ENCODE measurements at places on chromosomes 7 and 10.

DNA sequence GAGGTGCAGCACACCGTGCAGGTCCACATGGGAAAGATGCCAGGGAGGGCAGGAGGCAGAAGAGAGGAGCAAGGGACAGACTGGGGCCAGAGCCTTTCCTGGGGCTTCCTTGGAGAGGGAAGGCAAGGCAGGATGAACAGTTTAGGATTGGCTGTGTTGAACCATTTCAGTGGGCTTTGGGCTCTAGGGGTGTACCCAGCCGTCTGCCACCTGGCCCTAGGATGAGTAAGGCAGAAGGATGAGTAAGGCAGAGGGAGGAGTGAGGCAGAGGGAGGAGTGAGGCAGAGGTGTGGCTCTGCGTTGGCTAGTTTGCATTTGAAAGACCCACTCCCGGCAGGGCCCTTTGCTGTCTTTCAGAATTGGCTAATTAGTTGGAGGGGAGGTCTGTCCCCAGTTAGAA is 31.5 kb upstream of the PRF1 start:
- no peak for DNase-seq

- no peak for DNase-seq
Measured at GRCh38 chr10:56624082-56624481, 263.0 kb upstream of the ZWINT start.

- no peak for DNase-seq
Measured at GRCh38 chr7:30630986-30631385, 36.3 kb downstream of the GARS1 start.

GRCh38 chr10:130040351-130040750 is 70.3 kb downstream of the C10orf143 start:
- DNase-seq: no peak

- no peak for DNase-seq
Measured at GRCh38 chr7:73596191-73597065, 18.0 kb upstream of the TBL2 start.

GRCh38 chr7:128744366-128744905 is 5.3 kb downstream of the CALU start:
- DNase-seq: no peak

Measured in stromal cell of bone marrow (primary cell).